ENCODE measurements at places on chromosomes 16 and 17.

- DNase-seq = no peak
Observed at GRCh38 chr16:71368958-71369357, 10.4 kb downstream of the CALB2 start.

- no peak for DNase-seq
Observed at GRCh38 chr17:12021623-12022140, 1.0 kb downstream of the MAP2K4 start.

- DNase-seq = no peak
Observed at GRCh38 chr17:17516941-17517720, 20.9 kb upstream of the RASD1 start.

DNA sequence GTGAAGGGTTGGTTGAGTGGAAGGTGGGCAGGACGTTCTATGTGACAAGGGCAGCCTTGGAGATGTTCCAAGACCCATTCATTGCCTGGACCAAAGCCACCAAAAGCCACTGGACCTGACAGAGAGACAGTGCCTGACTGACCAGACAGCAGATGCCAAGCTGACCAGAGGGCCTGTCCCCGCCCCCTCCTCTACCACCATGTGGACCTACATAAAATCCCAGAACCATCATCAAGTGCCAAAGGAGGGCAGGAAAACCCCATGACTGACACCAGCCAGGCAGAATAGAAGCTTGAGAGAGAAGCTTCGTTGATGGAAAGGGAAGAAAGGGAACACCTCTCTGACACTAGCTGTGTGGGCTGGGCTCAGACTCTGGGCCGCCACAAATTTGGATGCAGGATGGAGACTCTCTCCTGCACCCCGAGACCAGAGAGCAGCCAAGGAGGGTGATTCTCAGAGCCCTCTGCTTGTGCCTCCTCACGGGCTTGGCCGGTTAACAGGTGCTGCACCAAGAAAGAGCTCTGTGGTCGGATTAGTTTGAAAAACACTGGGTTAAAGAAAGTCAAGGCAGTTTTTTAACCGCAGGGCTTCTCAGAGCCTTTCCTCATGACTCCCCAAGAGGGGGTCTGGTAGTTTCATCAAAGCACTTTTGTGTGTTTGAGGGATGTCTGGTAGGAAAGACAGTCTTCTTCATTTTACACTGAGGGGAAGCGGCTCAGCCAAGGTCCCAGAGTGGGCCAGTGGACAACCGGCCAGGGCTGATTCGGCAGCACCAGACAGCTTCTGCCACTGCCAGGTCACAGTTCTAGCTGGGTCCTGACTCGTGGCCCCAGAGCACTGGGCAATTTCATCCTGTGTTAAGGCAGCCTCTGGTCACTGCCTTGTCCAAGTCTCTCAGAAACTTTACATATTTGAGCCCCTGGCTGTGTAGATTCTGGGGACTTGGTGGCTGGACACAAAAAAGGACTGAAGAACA is 1.7 kb downstream of the TNFRSF13B start:
- no peak for DNase-seq

DNA sequence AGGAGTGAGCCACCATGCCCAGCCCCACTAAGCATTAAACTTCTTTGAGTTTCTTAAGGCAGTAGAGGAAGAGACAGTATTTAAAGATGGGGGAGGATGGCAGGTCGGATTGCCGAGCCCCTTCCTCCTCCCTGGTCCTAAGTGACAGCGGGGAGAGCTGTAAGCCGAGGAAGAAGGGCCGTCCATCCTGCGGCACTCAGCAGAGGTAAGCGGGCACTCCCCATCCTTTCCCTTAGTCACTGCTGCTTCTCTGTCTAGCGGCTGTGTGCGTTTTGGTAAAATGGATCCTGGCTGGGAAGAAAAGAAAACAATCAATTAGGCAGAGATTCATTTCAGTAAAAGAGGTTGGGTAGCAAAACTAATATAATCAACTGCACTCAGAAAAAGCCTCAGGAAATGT is 13.9 kb downstream of the DNAAF1 start:
- DNase-seq = no peak

- no peak for DNase-seq
Observed at GRCh38 chr16:64826374-64826773, 295.5 kb downstream of the CDH11 start.

DNA sequence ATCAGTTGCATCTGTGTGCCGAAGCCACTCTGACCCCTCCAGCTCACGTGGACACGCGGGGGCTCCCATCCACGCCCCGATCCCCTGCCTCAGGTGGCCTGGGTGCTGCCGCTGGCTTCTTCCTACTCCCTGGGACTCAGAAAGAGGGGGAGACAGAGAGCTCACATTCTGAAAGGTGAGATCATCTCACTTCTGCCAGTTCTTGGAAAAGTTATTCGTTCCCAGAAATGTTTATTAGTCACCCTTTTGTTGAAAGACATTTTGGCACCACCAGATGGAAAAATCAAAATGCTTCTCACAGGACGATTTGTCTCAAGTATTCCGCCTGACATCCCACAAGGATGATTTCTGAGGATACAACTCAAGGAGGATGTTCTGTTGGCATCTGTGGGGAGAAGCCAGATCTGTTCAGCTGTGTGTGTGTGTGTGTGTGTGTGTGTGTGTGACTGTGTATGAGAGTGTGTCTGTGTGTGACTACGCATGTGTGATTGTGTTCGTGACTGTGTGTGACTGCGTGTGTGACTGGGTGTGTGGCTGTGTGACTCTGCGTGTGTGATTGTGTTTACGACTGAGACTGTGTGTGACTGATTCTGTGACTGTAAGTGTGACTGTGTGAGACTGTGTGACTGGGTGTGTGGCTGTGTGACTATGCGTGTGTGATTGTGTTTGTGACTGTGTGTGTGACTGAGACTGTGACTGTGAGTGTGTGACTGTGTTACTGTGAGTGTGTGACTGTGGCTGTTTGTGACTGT is 207.3 kb downstream of the NTN1 start:
- peak; percentile 38 for DNase-seq

DNA sequence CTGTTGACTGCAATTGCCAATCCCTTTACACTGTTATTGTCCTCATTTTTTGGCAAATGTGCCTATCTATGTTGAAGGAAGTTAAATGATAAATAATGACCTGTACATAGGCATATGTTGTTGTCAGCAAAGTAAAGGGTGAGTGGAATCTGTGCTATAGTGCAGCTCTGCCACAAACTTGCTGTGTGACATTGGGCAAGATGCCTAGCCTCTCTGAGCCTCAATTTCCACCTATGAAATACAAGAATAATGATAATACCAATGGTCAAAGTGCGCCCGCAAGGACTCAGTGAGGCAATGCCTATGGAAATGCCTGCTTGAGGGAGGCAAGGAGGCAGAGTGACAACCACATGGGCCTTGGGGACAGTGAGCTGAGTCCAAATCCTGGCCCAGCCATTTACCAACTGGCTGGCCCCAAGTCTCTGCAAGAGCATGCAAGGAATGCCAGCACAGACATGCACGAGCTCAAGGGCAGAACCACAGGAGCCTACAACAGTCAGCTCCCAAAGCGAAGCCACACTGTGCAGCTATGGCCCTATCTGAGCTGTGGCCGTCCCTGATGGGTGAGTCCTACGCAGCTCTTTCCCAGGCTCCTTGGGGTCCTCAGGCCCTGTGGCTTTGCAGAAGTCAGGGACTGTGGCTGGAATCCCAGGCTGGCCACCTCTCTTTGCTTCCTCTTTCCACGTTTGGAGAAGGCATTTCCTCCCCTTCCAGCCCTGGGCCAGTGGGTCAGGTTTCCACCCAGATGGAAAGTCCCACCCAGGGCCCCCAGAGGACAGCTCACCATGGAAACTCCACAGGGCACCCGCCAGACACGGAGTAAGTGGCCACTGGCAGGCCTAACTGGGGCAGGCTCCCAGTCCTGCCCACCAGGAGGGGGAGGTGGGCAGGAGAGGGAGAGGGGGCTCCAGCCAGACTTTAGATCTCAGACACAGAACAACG is 82.1 kb downstream of the ZNF423 start:
- DNase-seq = no peak

DNA sequence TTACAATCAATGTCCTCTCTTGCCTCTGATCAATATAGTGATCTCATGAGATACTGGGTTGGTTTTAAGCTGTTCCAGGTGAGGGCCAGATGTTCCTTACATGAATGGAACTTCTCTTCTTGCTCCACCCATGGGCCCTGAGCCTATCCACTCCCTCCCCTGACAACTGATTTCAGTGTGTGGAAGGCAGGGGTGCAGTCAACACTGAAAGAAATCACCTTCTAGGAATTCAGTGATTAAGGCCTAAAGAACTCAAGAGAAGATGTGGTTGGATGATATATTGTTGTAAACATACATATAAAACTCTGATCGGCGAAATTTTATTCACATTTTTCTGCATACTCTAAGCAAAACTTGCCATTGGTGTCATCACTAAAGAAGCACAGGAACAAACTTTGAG is 6.7 kb upstream of the GOSR2 start:
- no peak for DNase-seq
